ENCODE measurements at places on chromosomes 7 and 10.

DNA sequence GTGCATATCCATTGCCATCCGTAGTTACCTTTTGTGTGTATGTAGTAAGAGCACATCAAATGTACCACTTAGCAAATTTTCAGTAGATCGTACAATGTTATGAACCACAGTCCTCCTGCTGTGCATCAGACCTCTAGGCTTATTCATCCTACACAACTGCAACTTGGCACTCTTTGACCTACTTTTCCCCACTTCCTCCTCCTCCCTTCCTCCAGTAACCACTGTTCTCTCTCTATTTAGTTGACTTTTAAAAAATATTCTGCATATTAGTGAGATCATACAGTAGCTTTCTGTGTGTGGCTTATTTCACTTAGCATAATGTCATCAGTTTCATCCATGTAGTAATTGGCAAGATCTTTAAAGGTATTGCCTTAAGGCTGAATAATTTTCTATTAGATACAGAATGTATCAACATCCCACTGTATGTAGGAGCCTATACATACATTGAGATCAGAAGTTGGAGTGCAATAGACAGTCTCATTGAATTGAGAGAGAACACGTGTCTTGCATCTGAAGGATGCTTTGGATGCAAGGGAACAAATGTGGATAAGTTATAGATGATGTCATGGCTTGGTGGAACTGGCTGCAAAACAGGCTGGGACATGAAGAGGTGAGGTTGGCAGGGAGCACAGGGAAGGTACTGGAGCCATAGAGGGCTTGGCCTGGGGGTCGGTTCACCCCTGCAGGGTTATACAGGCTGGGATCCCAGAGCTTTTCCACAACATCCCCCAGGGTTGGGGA lies 83.0 kb upstream of the FAM180A start:
- no peak for DNase-seq

GRCh38 chr7:47698386-47698785 lies 116.5 kb upstream of the TNS3 start:
- DNase-seq: no peak

DNA sequence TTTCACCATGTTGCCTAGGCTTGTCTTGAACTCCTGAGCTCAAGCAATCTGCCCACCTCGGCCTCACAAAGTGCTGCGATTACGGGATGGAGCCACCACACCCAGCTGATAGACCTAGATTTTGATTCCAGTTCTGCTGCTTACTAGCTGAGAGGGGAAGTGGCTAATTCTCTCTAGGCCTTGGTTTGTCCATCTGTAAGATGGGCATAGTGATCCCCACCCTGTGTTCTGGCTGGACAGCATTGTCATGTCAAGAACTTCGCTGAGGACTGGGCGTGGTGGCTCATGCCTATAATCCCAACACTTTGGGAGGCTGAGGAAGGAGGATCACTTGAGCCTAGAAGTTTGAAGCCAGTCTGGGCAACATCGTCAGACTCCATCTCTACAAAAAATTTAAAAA lies 17.4 kb upstream of the CCL24 start:
- no peak for DNase-seq

DNA sequence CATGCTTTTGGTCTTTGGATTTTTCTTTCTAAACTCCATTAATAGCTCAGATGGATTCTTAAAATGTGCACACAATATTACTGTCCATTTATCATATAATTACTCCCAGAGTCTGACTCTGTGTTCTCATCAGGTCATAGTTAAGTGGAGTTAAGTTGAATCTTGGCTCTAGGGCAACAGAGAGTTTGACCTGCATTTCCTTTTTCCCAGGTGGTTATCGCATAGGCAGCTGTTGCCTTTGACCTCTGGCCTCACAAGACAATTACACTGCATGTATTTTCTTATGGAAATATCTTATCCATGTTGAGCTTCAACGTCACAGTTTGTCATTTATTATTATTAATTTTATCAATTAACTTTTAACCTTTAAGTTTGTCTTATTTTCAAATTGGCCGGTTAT lies 237.5 kb upstream of the HGF start:
- DNase-seq: no peak

DNA sequence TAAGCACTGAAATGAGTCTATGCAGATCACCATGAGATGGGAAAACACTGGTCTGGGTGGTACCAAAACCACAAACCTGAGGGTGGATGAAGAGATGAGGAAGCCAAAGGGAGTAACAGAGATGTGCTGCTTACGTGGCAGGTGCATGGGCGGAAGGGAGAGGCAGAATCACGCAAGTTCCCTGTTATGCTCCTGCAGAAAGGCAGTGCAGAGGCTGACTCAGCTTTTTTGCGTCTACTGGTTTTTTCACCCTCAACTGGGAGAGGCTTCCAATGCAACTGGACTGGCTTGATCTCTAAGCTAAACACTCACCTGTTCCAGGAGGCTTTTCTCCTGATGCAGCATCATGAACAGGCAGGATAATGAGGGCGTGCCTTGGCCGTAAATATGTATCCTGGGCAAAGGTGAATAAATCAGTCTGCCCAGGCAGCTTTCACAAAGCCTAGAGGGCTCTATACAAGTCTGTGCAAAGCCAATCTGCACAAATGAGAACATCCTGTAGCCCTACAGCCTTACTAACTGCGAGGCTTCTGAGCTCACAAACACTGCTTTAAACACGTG lies 95.4 kb upstream of the AFAP1L2 start:
- no peak for DNase-seq

DNA sequence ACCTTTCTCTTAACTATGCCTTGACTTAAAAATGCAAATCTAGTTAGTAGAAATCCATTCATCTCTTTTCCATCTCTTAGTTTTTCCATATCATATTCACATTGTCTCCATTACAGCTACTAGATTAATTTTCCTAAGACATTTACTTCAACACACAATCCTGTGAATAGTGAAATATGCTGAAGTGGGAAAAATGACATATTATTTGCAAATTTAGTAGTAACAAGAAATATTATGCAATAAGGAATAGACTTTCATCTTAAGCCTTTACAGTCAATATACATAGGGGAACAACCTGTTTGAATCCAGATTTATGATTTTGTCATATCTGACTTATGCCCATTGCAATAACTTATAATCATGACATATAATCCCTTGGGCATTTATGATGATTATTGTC lies 277.0 kb upstream of the IMMP2L start:
- DNase-seq: no peak

DNA sequence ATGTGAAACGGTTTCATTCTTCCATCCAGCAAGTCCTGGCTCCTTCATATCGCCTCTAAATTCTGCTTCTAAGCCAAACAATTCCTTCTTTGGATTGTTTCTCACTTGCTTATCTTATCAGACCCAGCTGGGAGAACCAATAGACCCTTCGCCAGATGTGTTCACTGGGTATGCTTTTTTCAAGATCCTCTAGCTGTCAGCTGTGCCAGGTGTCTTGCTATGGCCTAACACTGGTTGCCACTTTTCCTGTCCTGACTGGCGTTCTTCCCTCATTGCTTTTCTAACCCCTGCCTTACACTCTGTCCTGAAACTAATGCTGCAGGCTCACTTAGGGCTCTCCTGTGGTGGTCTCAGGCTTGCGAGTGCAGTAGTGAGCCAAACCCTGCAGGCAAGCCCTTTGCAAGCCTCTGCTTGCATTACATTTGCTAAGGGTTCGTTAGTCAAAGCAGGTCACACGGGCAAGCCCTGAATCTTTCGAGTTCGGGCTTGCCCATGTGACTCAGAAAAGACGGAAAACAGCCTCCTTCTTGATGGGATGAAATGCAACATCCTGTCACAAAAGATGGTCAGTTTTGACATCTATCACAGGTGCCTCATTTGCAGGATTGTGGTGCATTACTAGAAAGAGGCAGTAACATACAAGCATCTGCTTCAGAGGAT lies 92.8 kb downstream of the VWC2 start:
- no peak for DNase-seq

GRCh38 chr10:87794285-87794684 lies 23.7 kb downstream of the ATAD1 start:
- DNase-seq: no peak

- no peak for DNase-seq
Measured at GRCh38 chr7:81623251-81623855, 146.5 kb downstream of the HGF start.

DNA sequence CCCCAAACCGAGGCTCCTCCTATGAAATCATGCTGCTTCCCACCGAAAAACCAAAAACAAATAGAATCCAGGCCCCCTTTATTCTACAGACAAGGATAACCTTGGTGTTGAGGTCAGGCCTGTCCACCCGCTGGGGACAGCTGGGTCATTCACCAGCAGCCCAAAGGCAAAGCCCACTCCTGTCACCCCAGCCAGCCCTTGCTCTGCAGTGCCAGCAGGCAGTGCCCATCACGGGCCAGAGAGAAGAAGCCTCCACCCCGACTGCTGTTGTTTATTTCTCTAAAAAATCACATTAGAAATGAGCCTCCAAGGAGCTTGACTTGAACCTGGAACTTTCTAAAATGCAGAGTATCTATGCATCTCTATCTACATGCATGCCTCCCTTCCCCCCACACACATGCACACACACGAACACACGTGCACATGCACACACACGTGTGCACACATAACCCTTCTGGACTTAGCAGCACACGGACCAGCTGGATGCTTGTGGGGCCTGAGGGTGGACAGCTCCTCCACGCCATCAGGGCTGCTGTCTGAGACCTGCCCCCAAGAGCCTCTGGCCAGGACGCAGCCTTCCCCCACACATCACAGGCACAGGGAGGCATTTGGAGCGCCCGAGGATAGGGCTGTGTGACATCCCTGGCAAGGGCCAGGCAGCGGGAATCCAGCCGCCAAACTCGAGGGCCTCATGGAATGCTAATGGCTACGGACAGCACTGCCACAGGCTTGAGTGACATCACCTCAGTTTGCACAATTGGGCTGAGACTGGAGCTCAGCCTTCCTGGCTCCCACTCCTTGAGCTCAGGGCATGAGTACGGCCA lies 22.8 kb downstream of the PRKAG2 start:
- no peak for DNase-seq

DNA sequence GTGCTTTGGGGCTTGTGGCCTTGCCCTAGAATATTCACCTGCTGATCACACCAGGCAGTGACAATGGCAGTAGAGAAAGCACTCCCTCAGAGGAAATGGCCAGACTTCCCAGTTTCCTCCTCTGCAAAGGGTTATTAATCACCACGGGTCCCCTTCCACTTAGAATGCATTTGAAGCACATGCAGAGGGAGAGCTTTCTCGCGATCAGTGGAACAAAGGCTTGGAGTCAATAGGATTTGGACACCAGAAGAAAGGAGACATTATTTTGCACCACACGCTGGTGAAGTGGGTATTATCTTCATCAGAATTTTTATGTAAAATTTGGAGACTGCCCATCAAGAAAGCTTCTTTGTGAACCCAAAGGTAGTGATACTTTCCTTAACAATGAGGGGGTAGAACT lies 35.4 kb upstream of the INHBA start:
- no peak for DNase-seq
